ENCODE measurements at places on chromosomes 16 and 17. TPM values are rescaled to one million over a fixed set of nuclear protein-coding genes. Genes with fewer than 3 reads are reported as not detected.

GNG13 gene
- not detected for total RNA-seq

CCL11 gene
- not detected for total RNA-seq

FOXJ1 gene
- total RNA-seq, result not detected

MGRN1 gene
- total RNA-seq, result 11.7 TPM

MT3 gene
- total RNA-seq, result not detected

SLC38A8 gene
- total RNA-seq, result not detected

CRYBA1 gene
- total RNA-seq, result not detected

NPIPA2 gene
- not detected for total RNA-seq

HAS3 gene
- total RNA-seq, result 0.28 TPM

OR3A2 gene
- total RNA-seq, result not detected

WDR81 gene
- 3.0 TPM for total RNA-seq

CRHR1 gene
- total RNA-seq, result not detected

C17orf50 gene
- total RNA-seq, result not detected

SPNS2 gene
- total RNA-seq, result not detected

UTS2R gene
- not detected for total RNA-seq

CTRL gene
- 0.18 TPM for total RNA-seq

All from IMR-90 (cell line).